Bronchus fibroblast of lung (primary cell): ENCODE measurements at places on chromosomes 1 and 21. TPM values are rescaled to one million over a fixed set of nuclear protein-coding genes. Genes with fewer than 3 reads are reported as not detected.

Gene MROH9
- total RNA-seq, result under 0.01 TPM in 1 of 2 replicates, not detected in the other

Gene ASPM
- total RNA-seq, result 28.2 and 39.3 TPM in 2 replicates

Gene NUDT4B
- total RNA-seq, result 10.3 and 11.0 TPM in 2 replicates

Gene ZNF692
- total RNA-seq, result 20.0 and 30.8 TPM in 2 replicates
